Psoas muscle (tissue), 8 donors: ENCODE measurements at places on chromosomes 16 and 17. TPM values are rescaled to one million over a fixed set of nuclear protein-coding genes. Genes with fewer than 3 reads are reported as not detected.
A peak's percentile ranks its signal among the peaks of the same experiment; 100 is the strongest.

FAM83G gene
- total RNA-seq = 9.2 TPM

CCL1 gene
- not detected for total RNA-seq

GRCh38 chr17:80955078-80955477 lies 36.6 kb upstream of the CHMP6 start:
- no peak for DNase-seq
- H3K27me3 ChIP-seq = no peaks in the 10 kb centered on the region
- peaks cover 33% of the 10 kb centered on the region for H3K36me3 ChIP-seq
- no peak overlapping the region for H3K27ac ChIP-seq
- peaks cover 14% of the 10 kb centered on the region for H3K4me1 ChIP-seq

- H3K27ac ChIP-seq = no peak overlapping the region
- no peaks in the 10 kb centered on the region for H3K36me3 ChIP-seq
- H3K4me3 ChIP-seq = no peak overlapping the region
- peaks cover 50% of the 10 kb centered on the region for H3K27me3 ChIP-seq
- no peak for DNase-seq
These were observed 31.4 kb downstream of the CACNA1H start for GRCh38 chr16:1184156-1184868.

OR3A3 gene
- not detected for total RNA-seq

FBXO39 gene
- 0.34 TPM for total RNA-seq

DNA sequence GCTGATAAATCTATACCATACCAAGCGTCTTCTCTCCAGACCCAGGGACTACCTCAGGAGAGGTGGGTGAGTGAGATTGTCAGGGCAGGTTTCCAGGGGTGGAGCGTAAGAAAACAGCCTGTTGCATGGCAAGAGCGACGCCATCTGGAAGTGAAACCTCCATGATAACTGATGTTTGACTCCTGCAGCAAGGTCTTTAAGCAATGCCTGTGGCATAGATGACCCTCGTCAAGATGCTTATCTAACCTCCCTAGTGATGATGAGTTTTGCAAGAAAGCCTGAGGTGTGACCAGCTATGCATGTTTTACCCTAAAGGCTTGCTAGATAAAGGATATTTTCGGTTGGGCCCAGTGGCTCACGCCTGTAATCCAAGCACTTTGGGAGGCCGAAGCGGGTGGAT lies 71.6 kb downstream of the GSG1L start:
- H3K27ac ChIP-seq = no peak overlapping the region
- no peak for DNase-seq
- no peak overlapping the region for H3K4me3 ChIP-seq
- no peaks in the 10 kb centered on the region for H3K27me3 ChIP-seq
- no peaks in the 10 kb centered on the region for H3K36me3 ChIP-seq

- peaks cover 28% of the 10 kb centered on the region for H3K27me3 ChIP-seq
- H3K36me3 ChIP-seq = no peaks in the 10 kb centered on the region
- no peak overlapping the region for H3K27ac ChIP-seq
- H3K4me3 ChIP-seq = no peak overlapping the region
- H3K4me1 ChIP-seq = no peaks in the 10 kb centered on the region
These were observed 3.3 kb downstream of the HOXB1 start for GRCh38 chr17:48527547-48527932.

DNA sequence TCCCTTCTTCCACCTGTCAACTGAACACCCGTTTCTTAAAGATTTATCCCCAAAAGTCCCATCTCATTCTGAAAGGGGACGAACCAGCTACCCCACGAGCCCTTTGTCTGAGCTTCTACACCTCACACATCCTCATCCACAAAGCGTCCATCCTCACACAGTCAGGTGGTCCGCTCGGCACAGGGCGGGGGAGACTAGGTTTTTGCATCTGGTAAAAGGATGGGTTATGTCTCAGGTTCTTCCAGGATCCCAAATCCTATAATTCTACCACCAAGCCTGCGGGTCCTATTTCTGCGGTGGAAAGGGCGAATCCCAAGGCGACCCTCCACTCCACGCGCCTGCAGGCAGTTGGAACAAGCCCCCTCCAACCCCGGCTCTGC lies 458 bp downstream of the GFOD2 start:
- no peak for DNase-seq
- peaks cover 22% of the 10 kb centered on the region for H3K4me1 ChIP-seq
- no peaks in the 10 kb centered on the region for H3K36me3 ChIP-seq
- no peaks in the 10 kb centered on the region for H3K27me3 ChIP-seq
- H3K27ac ChIP-seq = peak overlapping the region; percentile 96

MSLN gene
- total RNA-seq = not detected

- H3K4me3 ChIP-seq = no peak overlapping the region
- no peaks in the 10 kb centered on the region for H3K36me3 ChIP-seq
- H3K27ac ChIP-seq = no peak overlapping the region
- peak; percentile 49 for DNase-seq
- H3K27me3 ChIP-seq = no peaks in the 10 kb centered on the region
These were observed 72.0 kb downstream of the CMIP start for GRCh38 chr16:81516478-81517149.

GRCh38 chr17:19485800-19486340 lies 47.8 kb upstream of the SLC47A1 start:
- no peak for DNase-seq
- no peaks in the 10 kb centered on the region for H3K36me3 ChIP-seq
- no peak overlapping the region for H3K4me3 ChIP-seq
- no peak overlapping the region for H3K27ac ChIP-seq

- no peaks in the 10 kb centered on the region for H3K36me3 ChIP-seq
- no peaks in the 10 kb centered on the region for H3K4me1 ChIP-seq
- no peaks in the 10 kb centered on the region for H3K27me3 ChIP-seq
These were observed 22.4 kb downstream of the CCDC182 start for GRCh38 chr17:57722704-57723043.

GRCh38 chr16:52819808-52820207 lies 232.9 kb downstream of the CHD9NB start:
- no peaks in the 10 kb centered on the region for H3K4me1 ChIP-seq
- no peak for DNase-seq
- H3K4me3 ChIP-seq = no peak overlapping the region
- no peaks in the 10 kb centered on the region for H3K36me3 ChIP-seq
- H3K27ac ChIP-seq = no peak overlapping the region

GRCh38 chr17:46766493-46767491 lies 51.7 kb downstream of the WNT3 start:
- H3K4me1 ChIP-seq = no peaks in the 10 kb centered on the region
- H3K27me3 ChIP-seq = peaks cover 14% of the 10 kb centered on the region
- no peaks in the 10 kb centered on the region for H3K36me3 ChIP-seq
- DNase-seq = no peak
- no peak overlapping the region for H3K4me3 ChIP-seq

DNA sequence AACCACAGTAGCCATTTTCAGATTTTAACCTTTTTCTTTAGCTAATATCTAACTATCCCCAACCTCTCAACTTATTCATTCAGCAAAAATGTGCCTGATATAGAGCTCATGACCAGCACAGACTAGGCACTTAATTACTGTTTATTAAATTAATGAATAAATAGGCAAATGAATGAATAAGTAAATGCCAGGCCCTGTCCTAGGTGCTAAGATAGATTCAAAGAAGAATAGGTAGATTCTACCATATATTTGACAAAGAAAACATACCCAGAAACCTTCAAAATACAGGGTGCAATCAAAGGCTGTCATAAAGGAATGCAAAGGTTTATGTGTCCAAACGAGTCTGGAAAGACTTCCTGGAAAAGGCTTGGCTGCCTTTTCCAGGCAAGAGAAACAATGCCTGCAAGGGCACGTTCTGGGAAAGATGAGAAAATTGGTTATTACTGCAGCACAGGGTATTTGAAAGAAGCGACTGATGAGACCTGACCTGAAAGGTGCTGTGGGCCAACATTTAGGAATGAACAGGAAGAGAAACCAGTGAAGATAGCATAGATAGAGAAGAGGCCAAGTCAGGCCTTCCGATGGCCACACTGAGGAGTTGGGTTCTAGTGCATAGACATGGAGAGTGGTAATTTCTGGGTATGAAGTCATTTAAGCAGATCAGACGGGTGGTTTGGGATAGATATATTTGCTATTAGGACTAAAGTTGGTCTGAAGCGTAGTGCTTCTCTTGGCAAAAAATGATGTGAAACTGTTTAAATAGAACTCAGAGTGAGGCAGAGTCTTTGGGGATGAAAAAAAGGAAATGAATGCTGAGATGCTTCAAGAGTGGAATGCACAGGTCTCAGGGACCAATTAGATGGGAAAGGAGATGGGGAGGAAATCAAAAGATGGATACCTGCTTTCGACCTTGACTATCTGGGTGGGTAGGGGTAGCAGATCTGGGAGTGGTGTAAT lies 11.4 kb upstream of the CCL2 start:
- H3K27ac ChIP-seq = peak overlapping the region; percentile 36
- H3K27me3 ChIP-seq = no peaks in the 10 kb centered on the region
- no peak for DNase-seq
- no peak overlapping the region for H3K4me3 ChIP-seq
- no peaks in the 10 kb centered on the region for H3K36me3 ChIP-seq

GRCh38 chr17:65532101-65532890 lies 29.2 kb downstream of the AXIN2 start:
- DNase-seq = no peak
- H3K27ac ChIP-seq = no peak overlapping the region
- peaks cover 11% of the 10 kb centered on the region for H3K4me1 ChIP-seq
- no peaks in the 10 kb centered on the region for H3K27me3 ChIP-seq
- H3K4me3 ChIP-seq = no peak overlapping the region
- H3K36me3 ChIP-seq = no peaks in the 10 kb centered on the region

- H3K36me3 ChIP-seq = no peaks in the 10 kb centered on the region
- H3K4me1 ChIP-seq = no peaks in the 10 kb centered on the region
- DNase-seq = no peak
- H3K27me3 ChIP-seq = no peaks in the 10 kb centered on the region
These were observed 14.4 kb upstream of the ADAMTS18 start for GRCh38 chr16:77449208-77449607.

GRCh38 chr16:49542946-49543630 lies 169.5 kb downstream of the C16orf78 start:
- H3K27me3 ChIP-seq = no peaks in the 10 kb centered on the region
- no peak for DNase-seq
- H3K4me1 ChIP-seq = peaks cover 42% of the 10 kb centered on the region

OR2C1 gene
- total RNA-seq = not detected

GRCh38 chr16:88468275-88469129 lies 15.4 kb downstream of the ZFPM1 start:
- no peak overlapping the region for H3K27ac ChIP-seq
- no peaks in the 10 kb centered on the region for H3K36me3 ChIP-seq
- H3K4me3 ChIP-seq = no peak overlapping the region
- peaks cover 2% of the 10 kb centered on the region for H3K27me3 ChIP-seq

SSTR5 gene
- total RNA-seq = 0.32 TPM

TBC1D3D gene
- not detected for total RNA-seq

IGF2BP1 gene
- not detected for total RNA-seq

DNA sequence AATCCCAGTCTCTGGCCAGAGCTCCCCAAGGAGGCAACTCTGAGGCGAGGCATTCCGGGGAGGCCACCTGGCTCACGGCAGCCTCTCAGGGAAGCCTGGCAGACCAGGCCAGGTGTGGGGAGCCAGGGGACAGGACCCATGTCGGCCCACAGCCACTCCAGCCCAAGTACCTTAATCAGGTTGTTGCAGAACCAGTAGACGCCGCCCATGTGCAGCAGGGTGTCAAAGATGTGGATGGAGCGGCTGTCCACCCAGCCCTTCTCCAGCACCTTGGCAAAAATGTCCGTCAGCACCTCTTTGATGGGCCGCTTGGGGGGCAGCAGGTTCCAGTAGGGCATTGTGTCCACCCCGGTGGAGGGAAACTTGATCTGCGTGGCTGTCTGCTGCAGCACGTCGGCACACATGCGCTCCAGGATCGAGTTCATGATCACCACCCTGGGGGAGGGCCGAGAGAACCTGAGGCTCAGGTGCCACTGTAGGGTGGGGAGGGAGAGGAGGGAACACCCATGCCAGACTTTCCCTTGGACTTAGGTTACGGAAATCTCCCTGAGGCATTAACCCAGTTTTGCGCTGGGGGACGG lies 7.8 kb downstream of the CSF3 start:
- no peak overlapping the region for H3K4me3 ChIP-seq
- H3K4me1 ChIP-seq = peaks cover 67% of the 10 kb centered on the region
- H3K27me3 ChIP-seq = no peaks in the 10 kb centered on the region
- peaks cover 74% of the 10 kb centered on the region for H3K36me3 ChIP-seq
- peak overlapping the region; percentile 87 for H3K27ac ChIP-seq
- peak; percentile 60 for DNase-seq

GAST gene
- not detected for total RNA-seq

STH gene
- total RNA-seq = not detected

FBXL16 gene
- not detected for total RNA-seq

- H3K4me3 ChIP-seq = no peak overlapping the region
- no peak for DNase-seq
- no peak overlapping the region for H3K27ac ChIP-seq
- H3K36me3 ChIP-seq = no peaks in the 10 kb centered on the region
- no peaks in the 10 kb centered on the region for H3K4me1 ChIP-seq
- no peaks in the 10 kb centered on the region for H3K27me3 ChIP-seq
These were observed 122.6 kb downstream of the NPIPB5 start for GRCh38 chr16:22633280-22633679.

- H3K27ac ChIP-seq = peak overlapping the region; percentile 42
- no peaks in the 10 kb centered on the region for H3K27me3 ChIP-seq
- H3K4me1 ChIP-seq = peaks cover 49% of the 10 kb centered on the region
- H3K4me3 ChIP-seq = no peak overlapping the region
- no peaks in the 10 kb centered on the region for H3K36me3 ChIP-seq
These were observed 14.8 kb downstream of the TMEM94 start for GRCh38 chr17:75471207-75471606.

ARHGDIG gene
- 0.69 TPM for total RNA-seq
